ENCODE measurements at places on chromosomes 4 and X.

GRCh38 chr4:108360754-108361445, 192.2 kb upstream of the LEF1 start:
- DNase-seq = no peak

GRCh38 chrX:44061968-44062614, 88.9 kb upstream of the NDP start:
- DNase-seq = no peak

DNA sequence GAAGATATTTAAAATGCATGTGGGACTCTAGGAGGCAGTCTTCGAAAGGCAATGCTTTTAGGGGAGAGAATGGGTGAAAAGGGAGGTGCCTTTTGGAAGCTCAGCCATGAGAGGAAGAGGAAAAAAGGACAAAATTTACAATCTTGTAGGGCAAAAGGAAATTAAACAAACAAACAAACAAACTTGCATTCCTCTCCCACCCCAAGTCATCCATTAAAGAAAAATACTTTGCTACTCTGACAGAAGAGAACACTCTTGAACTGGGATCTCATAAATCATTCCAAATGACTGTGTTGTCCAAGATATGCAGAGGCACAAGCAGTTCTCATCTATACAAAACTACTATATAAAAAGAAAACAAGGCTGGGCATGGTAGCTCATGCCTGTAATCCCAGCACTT, 46.7 kb downstream of the HELQ start:
- DNase-seq = no peak

- DNase-seq = no peak
These were observed 112.6 kb upstream of the PPARGC1A start for GRCh38 chr4:24002330-24002966.

DNA sequence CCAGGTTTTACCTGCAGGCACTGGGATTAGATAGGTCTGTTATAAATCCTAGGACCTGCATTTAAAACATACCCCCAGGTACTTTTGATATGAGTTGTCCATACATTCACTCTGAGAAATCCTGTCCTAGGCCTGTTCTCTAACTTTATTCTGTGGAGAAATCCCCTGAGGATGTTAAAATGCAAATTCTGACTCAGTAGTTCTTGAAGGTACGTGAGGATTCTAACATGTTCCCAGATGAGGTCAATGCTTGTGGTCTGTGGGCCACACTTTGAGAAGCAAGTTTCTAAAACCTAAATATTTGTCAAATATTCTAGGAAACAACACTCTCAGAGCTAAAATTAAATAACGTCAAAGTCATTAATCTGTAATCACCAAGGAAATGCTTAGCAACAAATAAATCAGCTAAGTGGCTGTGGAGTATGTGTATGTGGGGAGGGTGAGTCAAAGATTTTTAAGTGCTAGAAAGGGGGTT, 101.3 kb upstream of the MAGEB16 start:
- DNase-seq = no peak

- no peak for DNase-seq
These were observed 49.4 kb downstream of the UGT2B10 start for GRCh38 chr4:68865188-68865638.

Data from CMK (cell line).